Activated naive CD8-positive, alpha-beta T cell treated with anti-CD3 and anti-CD28 coated beads, Interleukin-2, amount 50 U/mL, for 16 hours (primary cell): ENCODE measurements at places on chromosomes 2 and 18.

DNA sequence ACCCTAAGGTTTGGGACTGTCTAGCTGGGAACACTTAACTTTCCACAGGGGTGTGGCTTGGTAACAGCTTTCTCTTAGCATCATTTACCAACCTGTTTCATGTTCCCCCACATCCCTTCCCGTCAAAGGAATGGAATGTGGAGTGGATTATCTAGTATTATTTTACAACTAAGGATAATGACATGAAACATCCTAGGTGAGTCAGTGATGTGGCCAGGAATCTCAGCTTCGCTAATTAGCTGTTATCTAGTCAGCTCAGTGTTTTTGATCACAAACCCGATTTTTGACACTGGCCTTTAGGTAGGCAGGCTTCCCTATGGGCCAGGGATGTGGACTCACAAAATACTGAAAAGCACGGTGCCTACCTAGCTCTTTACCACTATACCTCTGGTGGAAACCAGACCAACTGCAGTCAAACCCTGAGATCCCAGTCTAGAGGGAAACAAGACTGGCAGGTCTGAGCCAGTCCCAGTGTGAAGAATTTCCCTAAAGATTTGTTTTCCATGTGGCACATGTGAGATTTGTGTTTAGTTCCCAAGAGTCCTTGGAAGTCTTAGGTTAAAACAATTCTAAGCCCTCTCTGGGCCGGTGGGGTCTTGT is 2.8 kb upstream of the NRP2 start:
- no peak for DNase-seq

DNA sequence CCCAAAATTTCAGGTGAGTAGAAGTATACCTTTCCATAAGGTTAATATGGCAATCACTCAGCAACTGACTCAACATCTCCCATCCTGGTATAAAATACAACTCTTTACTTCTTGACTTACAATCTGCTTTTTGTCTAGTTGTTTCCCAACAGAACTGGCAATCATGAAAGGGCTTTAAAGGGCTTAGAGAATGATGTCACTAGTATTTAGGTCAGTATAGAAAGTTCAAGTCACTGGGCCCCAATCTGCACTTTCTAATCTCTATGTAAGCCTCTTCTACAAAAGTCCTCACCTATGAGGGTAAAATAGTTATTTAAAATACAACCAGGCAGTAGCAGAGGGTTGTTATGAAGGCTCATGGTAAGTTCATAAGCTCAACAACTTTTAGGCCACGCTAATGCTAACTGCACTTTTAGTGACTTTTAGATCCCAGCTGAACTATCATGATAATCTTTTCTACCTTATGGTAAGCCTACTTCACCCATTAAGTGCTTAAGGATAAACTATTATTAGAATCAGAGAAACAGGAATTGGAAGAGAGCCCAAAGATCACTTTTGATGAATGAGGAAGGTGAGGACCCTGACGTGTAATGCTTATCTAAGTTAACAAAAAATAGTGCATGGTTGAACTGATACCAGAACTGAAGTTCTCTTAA is 79.6 kb downstream of the GORASP2 start:
- no peak for DNase-seq

DNA sequence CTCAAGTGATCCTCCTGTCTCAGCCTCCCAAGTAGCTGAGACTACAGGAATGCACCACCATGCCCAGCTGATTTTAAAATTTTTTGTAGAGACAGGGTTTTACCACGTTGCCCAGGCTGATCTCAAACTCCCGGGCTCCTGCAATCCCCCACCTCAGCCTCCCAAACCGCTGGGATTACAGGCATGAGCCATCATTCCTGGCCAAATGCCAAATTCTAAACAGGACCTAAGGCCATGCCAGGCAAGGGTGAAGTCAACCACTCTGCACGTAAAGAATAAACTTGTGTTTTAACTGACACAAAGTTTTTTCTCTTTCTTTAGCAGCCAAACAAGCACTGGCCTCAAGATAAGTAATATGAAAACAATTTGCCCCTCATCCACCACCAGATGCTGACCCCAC is 37.4 kb upstream of the SATB2 start:
- DNase-seq = no peak

DNA sequence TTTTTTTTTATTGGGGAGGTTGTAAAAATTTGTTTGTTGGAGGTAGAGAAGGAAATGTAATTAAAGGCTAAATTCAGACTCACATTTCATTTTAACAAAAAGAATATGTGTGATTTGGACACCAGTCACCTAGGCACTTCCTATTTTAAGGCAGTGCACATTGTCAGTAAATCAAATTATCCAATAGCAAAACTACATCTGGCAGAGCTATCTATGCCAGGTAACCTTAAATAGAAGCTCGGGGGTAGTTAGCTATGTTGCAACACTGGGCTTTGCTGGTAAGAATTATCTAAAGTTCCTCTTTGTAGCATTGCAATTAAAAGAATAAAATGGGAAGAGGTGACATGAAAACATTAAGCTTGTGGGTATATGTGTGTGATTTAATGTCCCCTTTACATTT is 1064.4 kb upstream of the ZEB2 start:
- no peak for DNase-seq

- DNase-seq = no peak
Measured at GRCh38 chr2:231163414-231164095, 34.9 kb upstream of the ARMC9 start.

DNA sequence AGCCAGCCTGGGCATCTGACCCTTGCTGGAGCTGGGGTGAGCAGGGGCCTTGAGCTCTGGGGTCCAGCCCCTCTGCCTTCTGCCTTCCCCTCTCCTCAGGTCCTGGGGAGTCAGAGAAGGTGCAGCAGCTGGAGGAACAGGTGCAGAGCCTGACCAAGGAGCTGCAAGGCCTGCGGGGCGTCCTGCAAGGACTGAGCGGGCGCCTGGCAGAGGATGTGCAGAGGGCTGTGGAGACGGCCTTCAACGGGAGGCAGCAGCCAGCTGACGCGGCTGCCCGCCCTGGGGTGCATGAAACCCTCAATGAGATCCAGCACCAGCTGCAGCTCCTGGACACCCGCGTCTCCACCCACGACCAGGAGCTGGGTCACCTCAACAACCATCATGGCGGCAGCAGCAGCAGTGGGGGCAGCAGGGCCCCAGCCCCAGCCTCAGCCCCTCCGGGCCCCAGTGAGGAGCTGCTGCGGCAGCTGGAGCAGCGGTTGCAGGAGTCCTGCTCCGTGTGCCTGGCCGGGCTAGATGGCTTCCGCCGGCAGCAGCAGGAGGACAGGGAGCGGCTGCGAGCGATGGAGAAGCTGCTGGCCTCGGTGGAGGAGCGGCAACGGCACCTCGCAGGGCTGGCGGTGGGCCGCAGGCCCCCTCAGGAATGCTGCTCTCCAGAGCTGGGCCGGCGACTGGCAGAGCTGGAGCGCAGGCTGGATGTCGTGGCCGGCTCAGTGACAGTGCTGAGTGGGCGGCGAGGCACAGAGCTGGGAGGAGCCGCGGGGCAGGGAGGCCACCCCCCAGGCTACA is 3.8 kb downstream of the EMILIN1 start:
- DNase-seq = no peak

DNA sequence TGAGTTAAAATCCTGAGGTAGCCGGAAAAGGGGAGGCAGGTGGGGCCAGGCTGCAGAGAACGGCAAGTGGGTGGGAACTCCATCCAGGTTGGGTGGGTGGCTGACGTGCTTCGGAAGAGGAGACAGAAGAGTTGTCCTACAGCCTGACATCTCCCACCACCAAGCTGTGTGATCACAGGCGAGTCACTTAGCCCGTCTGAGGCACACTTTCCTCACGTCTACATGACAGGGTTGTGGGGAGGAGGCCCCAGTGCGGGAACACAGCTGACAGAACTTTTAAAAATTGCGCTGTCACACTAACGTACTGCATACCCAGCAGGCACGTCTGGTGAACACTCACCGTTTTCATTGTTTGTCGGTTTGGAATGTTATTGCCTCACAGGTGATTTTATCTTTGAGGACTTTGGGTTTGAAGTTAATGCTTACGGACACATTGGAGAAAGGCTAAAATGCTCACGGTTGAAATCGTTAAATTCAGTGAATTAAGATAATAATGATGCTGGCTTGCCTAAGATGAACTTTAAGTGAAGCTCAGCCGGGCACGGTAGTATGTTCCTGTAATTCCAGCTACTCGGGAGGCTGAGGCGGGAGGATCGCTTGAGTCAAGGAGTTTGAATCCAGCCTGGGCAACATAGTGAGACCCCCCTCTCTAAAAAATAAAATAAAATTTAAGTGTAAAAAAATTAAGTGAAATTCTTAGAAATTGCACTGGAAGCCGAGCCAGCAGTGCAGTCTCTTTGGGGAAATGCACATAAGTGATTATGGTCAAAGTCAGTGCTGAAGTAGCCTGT is 8.9 kb downstream of the EMILIN2 start:
- DNase-seq = no peak

DNA sequence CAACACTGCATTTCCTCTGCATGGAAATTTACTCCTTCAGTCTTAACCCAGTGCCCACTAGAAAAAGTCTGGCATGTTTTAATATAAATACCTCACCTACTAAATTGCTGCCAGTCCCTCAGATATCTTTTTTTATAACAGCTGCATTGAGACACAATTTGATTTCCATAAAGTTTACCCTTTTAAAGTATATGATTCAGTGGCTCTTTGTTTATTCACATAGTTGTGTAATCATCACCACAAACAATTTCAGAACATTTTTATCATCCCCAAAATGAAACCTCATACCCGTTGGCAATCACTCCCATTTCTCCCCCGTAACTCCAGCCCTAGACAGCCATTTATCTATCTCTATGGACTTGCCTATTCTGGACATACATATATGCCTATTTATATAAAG is 17.0 kb upstream of the FRZB start:
- DNase-seq = no peak

GRCh38 chr2:178761759-178762371 is 45.4 kb downstream of the TTN start:
- DNase-seq = no peak

- no peak for DNase-seq
Measured at GRCh38 chr2:226220511-226220910, 579.1 kb downstream of the IRS1 start.

DNA sequence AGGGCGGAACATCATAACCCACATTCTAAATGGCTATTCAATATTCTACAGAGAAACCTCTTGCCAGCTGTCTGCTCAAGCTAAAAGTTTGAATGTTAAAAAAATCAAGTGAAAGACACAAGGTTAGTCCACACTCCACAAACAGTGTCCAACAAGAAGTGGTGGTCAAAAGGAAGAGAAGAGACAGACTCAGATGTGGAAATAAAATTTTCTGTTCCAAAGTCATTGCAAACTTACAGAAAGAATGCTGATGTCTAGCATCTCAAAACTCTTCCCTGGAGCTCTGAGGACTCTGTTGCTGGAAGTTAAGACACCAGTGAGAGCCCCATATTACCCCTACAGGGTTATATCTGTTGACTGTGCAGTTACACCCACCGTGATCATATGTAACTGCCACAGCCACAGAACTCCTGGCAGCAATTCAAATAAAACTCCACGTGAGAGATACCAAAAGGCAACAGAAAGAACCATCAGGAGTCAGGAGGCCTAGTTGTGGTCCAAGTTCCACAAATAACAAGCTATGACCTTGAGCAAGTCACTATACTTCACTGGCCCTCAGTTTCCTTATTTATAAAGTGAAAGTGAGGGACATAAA is 60.9 kb downstream of the AAK1 start:
- DNase-seq = no peak
